Adipocyte (in vitro differentiated cells): ENCODE measurements at places on chromosomes 16 and 17.

GRCh38 chr17:62859146-62859545, 51.0 kb upstream of the MARCHF10 start:
- DNase-seq, result peak; percentile 36

GRCh38 chr16:58087209-58087913, 41.8 kb downstream of the CFAP20 start:
- DNase-seq, result no peak

DNA sequence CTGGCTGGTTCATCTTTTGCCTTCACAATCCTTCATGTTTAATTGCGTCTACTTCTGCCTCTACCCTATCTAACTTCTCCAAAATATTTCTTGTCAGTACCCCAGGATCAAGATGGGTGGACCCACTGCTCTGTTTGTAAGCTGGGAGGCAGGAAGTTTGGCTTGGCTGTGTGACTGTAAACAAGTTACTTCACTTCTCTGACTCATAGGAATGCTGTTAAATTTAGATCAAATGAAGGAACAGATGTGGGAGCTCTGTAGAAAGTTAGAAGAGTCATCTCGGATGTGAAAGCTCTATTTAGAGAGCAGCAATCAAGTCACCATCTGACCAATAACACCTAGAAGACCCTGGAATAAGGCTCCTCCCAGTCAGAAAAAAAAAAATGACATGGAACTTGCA, 55.2 kb upstream of the MRTFB start:
- DNase-seq, result peak; percentile 90

- peak; percentile 89 for DNase-seq
Measured at GRCh38 chr16:88533932-88534637, 36.1 kb upstream of the ZC3H18 start.

- DNase-seq, result no peak
Measured at GRCh38 chr16:31877876-31878642, 4.5 kb downstream of the ZNF267 start.

DNA sequence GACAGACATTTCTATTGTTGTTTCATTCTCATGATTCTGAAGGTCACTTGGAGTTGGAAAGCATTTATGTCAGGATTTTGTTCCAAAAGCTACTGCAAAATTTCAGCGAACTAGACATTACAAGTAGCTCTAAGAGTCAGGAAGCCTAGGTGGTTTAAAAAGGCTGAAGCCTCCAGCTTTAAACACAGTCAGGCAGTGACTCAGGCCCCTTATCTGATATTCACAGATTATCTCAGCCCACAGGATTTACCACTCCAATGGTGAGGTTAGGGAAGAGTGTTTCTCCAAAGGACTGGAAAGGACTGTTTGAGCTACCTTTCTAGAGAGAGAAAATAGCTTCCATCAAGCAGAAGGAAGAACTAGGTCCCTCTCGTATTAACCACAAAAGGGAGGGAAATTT, 624.4 kb upstream of the C16orf82 start:
- DNase-seq, result no peak
